ENCODE measurements at places on chromosomes 7 and 10. TPM values are rescaled to one million over a fixed set of nuclear protein-coding genes. Genes with fewer than 3 reads are reported as not detected.
A peak's percentile ranks its signal among the peaks of the same experiment; 100 is the strongest.

DNA sequence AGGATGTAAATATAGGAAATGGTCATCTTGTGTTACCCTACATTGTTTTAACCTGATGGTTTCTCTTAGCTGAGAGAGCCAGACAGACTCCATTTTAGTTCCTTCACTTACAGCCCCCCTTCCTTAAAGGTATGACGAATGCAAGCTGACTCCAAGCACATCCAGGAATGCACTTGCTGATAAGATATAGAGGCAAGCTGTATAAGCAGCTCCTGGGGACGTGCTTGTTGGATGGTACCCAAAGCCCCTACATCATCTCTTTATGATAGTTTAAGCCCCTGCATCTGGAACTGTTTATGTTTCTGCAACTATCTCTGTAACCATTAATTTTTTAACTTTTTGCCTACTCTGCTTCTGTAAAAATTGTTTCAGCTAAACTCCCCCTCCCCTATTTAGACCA lies 41.7 kb downstream of the ZNF25 start:
- DNase-seq, result no peak

DNA sequence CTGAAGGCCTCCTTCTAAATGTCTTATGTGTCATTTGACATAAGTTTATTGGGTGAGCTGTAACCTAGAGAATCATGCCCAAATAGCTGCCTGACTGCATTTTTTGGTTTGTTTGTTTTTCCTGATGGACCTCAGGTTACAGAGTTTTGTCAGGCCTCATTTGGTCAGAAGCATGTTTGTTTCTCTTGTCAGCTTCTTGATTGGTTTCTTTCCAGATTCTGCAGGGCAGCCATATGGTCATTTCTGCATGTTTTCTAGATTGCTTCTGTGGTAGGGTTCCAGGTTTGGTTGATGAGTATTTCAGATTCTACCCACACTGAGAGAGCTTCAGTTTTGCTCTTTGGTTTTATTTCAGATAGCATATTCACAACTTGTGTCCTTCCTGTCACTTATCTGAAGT lies 28.0 kb downstream of the GLCCI1 start:
- DNase-seq, result no peak

GRCh38 chr7:7639421-7639820 lies 1.1 kb upstream of the UMAD1 start:
- DNase-seq, result no peak

GRCh38 chr10:9944690-9945089 lies 1073.0 kb upstream of the CELF2 start:
- DNase-seq, result no peak

GRCh38 chr7:46007990-46008643 lies 87.0 kb upstream of the IGFBP3 start:
- no peak for DNase-seq

- DNase-seq, result no peak
Observed at GRCh38 chr7:46558482-46559193, 637.6 kb upstream of the IGFBP3 start.

TUBB8 gene
- total RNA-seq, result 2.5 TPM

CHAT gene
- total RNA-seq, result not detected

DNA sequence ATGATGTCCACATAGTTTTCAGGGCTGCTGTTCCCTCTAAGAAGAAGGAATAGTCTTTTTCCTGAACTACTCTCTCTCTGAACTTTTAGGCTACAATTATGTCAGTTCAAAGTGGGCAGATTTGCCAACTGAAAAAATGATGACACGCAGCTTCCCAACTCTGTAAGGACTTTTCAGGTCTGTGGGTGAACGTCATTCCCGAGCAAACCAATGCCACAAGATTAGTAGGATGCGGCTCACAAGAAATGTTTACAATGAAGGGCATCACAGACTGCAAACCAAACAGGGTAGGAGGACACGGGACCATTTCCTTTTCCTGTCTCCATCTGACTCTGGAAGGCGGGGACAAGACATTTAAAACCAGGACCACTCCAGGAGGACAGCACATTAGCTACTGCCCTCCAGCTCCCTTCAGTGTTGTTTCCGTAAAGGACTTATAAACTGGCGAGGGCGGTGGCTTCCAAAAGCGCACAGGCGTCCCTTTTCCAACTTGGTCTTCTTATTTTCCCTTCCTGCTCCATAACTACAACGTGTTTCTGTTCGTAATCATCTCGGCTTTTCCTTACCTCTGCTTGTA lies 539 bp upstream of the MKLN1 start:
- DNase-seq, result peak; percentile 43

DNA sequence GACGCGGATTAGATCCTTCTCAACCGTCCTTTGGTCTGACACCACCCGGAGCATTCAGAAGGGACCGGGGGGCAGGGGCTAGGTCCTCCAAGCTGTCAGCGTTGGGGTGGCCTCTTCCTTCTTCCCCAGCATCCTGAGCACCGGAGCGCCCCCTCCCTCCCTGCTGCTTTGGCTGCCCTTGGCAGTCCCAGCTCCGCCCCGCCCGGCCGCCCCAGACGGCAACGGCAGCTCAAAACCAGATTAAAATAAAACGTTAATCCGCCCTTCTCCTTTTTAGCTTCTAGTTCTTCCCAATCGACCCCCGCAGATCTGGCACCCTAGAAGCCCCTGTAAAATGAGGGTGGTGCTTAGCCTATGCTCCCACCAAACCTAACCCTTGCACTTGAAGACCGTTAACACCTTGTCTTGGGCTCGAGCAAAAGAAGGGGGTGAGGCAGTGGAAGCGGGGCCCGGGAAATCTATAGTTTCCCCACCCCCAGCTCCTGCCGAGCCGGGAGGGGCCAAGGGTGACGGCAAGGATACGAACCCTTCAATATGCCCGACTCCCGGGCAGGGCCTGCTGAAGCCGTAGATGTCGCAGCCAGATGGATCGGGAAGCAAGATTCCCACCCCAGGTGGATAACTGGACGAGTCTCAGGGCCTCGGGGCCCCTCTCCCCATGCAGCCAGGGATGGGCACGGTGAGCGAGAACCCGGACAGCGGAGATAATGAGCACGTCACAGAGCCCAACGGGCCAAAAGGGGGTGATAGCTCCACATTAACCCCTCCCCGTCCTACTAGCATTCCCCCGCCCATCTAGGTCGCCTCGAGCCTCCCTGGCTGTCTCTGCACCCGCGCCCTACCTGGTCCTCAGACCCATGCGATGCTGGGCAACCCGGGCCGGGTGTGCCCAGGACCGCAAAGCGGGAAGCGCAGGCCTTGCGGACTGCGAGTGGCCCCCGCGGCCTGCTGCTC lies 169.7 kb downstream of the NRF1 start:
- DNase-seq, result peak; percentile 90

ITPRID1 gene
- total RNA-seq, result 0.18 TPM

GRCh38 chr10:45432700-45433472 lies 58.9 kb downstream of the ALOX5 start:
- peak; percentile 47 for DNase-seq

GRCh38 chr7:66642186-66642585 lies 13.5 kb downstream of the KCTD7 start:
- DNase-seq, result no peak

DNA sequence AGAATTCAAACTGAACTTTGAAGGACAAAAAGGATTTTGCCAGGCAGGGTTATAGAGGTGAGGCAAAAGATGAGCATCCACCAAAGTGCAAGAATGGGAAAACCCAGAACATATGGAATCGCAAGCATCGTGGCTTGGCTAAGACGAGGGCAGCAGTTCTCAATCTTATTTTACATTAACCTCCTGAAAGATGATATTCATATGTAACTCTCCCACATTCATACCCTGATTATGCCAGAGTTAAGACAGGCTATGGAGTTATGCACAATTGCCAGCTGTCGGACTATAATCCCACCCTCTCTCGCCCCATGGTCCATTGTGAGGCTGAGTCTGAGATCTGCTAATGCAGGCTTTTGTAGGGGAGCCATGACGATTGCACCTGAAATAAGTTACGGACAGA lies 21.2 kb upstream of the ASAH2 start:
- no peak for DNase-seq

ALOX5 gene
- 0.10 TPM for total RNA-seq

ELN gene
- 2.7 TPM for total RNA-seq

GRCh38 chr7:553636-554111 lies 34.0 kb upstream of the PDGFA start:
- DNase-seq, result no peak

ASB13 gene
- 22.3 TPM for total RNA-seq

DNA sequence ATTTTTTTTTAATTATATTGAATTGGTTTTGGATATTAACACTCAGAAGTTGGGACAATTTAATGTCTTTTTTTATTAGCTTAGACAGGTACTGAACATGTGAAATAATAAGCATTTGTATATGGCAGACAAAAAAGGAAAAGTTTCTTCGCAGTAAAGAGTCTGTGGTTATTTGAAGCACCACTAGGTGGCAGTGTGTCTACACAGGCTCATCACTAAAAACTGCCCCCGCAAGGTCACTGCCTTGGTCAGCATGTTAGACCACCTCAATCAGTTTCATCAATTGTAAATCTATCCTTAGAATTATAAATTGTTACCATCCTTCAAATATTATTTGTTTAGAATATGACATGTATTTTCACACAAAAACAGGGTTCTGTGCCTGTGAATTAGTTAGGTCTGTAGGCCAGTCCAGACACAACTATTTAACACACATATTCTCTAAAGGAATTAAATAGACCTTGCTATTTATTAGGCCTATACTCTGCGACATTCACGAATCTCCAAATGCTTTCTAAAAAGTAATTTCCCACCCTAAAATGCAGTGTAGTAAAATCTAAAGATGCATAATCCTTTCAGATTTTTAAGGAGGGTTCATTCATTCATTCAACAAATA lies 17.0 kb downstream of the PNLIPRP3 start:
- DNase-seq, result peak; percentile 56

DNA sequence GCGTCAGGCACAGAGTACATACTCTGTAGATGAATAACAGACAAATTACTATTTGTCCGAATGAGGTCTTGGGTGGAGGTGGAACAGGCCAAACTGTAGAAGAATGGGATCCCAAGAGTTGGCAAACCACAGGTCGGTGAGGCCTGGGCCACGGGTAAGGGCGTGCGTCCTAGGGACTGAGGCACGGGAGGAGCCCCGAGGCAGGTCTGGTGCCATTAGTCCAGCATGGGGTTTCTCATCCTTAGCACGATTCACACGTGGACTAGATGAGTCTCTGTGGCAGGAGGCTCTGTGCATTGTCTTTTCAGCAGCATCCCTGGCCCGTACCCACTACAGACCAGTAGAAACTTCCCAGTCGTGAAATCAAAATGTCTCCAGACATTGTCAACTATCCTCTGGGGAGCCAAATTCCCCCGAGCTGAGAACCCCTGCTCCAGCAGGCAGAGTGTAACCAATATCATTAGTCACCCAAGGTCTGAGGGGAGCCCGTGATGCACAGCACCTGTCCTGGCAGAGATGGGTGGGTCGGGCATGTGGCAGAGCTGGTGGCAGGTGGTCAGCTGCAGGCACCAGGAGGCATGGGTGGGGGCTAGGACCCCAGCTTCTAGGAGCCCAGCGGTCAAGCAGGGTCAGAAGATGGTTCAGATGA lies 61.3 kb downstream of the COL13A1 start:
- DNase-seq, result no peak

DNA sequence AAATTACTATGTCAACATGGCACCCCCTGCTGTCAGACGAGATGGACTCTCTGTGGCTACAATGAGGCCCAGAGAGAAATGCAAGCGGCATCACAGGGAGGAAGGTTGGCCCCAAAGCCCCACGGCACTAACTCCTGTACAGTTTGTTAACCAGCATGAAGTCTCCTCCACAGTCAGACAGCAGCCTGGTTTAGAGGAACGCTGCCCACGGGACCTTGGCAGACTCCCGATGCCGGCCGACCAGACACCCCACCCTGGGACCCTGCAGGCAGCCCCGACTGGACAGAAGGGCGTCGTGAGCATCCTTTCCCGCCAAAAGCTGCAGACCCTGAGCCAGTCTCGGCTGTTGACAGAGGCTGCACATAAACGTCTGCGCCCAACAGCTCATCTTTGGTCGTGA lies 158.8 kb downstream of the DIP2C start:
- DNase-seq, result no peak

DGKB gene
- 0.52 TPM for total RNA-seq

Measured in H7 (cell line).